ENCODE measurements at places on chromosomes 3 and 15.
A peak's percentile ranks its signal among the peaks of the same experiment; 100 is the strongest.

DNA sequence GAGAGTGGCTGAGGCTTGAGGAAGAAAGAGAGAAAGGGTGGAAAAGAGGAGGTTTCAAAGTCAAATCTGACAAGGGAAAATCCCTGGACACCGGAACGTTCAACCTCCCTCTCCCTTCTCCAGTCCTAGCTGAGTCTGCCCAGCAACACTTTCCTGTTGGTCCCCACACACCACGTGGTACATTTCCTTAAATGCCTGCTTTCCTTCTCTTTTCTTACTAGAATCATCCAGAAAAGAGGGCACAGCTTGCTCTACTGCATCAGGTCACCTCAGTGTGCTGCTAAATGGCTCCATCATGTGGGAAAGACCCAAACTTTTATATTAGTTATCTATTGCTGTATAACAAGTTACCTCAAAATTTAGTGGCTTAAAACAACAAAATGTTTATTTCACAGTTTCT is 181.2 kb downstream of the NECTIN3 start:
- no peak for DNase-seq

GRCh38 chr15:78302579-78303312 is 3.3 kb upstream of the SKIC8 start:
- no peak for DNase-seq

DNA sequence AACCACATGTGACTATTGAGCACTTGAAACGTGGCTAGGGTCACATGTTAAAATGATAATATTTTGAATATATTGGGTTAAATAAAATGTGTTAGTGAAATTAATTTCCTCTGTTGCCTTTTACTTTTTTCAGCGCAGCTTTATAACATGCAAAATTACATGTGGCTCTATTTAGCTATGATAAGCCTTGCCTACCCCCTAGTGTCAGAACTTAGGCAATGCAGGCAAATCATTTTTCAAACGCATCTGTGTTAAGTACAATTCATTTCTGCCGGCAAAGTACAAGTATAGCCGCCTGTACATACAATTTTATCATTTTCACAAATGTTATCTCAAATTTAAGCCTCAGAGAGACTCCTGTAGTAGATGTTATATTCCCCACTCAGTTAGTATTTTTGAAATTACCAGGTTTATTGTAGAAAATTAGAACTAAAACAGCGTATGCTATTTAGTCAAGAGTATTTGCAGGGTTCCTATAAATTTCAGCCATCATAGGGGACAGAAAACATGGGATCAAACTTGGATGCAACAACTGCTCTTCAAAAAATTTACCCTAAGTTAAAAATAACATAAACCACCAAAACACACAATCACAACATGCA is 56.1 kb downstream of the TAFA4 start:
- DNase-seq = peak; percentile 60

DNA sequence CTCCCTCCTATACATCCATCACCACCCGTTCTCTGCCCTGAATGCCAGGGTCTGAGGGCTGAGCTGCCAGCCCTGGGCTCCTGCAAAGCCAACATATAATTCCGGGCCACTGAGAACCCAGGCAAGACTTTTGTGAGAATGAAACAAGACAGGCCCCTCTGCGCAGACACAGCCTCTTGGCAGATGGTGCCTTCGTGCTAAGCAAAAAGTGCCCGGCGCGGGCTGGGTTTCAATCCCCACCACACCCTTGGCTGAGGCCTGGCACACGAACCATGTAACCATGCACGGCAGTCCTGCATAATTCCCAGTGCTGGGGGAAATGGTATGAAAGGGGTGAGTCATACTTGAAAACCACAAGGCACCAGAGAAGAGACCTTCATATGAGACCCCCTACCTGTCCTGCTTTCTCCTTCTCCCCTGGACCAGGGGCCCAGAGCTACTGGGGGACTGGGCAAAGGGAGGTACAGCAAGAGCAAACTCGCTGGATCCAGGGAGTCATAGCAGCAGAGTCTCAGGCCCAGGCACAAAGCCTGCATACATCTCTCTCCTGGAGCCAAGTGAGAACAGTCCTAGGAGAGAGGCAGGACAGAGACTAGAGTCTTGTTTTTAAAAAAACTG is 26.1 kb upstream of the LOXL1 start:
- no peak for DNase-seq

DNA sequence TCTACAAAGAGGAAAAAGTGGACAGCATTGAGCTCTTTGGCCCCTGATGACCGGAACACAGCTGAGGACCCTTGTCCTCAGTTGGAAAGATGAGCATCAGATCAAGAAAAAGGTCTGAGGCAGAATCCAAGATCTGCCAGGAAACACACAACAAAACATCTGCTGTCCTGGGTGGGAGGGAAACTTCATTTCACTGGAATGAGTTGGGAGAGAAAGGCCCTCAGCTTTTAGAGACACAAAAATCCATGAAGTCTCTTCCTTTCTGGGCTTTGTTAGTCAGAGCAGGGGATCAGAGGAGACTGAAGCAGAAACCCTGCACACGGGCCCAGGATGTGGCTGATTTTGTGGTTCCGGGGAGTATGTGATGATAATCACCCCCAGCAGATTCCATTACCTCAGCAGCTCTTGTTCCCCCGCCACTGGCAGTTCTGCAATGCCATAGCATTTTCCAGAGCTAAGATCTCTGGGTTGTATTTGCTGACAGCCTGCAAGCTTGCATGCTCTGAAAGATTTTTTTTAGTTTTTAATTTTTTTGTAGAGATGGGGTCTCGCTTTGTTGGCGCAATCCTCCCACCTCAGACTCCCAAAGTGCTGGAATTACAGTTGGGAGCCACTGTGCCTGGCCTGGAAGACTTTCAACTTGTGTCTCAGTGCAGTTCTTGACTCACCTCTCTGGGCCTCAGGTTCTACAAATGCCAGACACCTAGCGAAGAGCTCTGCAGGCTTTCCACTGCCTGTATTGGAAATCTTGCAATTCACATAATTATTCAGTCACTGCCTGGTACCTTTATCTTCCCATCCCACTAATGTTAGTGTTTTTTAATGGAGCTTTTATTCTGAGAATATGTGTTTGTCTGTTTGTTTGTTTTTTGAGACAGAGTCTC is 5.8 kb upstream of the TATDN2 start:
- DNase-seq = no peak

GRCh38 chr3:134795746-134796280 is 753 bp downstream of the EPHB1 start:
- DNase-seq = no peak

DNA sequence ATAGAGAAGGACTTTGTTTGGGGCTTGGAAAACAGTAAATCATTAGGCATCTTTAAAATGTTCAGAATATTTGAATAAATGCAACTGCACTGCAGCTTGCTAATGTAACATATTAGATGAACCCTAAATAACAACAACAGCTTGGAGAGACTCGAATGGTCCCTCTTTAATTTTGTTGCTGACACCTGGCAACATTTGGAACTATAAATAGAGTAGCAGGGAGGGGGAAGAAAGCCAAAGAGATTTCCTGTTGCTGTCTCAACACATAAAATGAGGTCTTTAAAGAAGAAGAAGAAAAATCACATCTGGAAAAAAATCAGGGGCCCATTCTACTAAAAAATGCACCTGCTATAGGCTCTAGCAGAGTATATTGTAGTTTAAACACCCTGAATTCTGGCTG is 49.9 kb upstream of the DPPA4 start:
- DNase-seq = no peak

GRCh38 chr3:16338999-16339398 is 74.0 kb downstream of the OXNAD1 start:
- no peak for DNase-seq

DNA sequence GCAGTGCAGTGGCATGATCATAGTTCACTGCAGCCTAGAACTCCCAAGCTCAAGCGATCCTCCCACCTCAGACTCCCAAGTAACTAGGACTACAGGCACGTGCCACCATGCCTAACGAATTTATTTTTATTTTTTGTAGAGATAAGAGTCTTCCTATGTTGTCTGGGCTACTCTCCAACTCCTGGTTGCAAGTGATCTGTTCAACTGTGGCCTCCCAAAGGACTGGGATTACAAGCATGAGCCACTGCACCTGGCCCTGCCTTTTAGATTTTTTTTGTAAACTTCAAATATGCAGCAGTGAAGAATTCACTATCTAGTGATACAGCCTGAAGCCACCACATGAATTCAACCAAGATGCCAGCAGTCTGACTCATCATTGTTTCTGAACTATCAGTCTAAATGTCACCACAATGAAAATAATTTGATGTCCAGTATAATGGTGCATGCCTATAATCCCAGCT is 32.7 kb downstream of the UBXN7 start:
- no peak for DNase-seq

DNA sequence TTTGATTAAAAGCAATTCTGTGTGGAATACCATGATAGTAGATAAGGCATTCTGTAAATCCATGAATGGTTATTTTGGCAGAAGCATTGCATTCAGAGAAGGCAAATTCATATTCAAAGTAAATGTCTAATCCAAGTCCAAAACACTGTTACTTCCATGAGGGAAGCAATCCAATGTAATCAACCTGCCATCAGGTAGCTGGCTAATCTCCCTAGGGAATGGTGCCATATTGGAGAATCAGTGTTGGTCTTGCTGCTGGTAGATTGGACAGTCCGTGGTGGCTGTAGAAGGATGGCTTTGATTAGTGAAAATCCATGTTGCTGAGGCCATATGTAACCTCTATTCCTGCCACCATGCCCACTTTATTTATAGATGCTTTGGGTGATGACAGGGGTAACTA is 72.1 kb upstream of the TNIK start:
- no peak for DNase-seq

DNA sequence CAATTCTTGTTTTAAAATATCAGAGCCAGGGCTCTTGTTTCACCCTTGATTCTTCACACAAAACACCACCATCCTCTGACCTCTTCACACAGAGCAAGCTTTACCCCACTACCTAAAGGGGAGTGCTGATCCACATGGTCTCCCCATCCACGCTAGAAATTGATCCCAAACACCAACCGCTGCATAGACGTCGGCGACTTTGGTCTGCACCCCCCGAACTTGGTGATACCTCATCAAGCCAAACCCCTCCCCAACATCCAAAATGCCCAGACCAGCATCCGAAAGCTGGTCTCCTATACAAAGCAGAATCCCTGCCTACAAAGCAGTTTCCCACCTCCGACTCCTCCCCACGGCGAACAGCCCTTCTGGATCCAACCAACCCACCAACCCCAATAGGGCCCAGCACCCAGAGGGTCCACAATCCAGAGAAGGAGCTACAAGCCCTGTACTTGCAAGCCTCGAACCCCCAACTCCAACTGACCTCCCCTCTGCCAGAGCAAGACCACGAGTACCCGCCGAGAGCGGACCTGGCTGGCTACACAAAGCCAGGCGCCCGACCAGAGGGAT is 25.8 kb upstream of the MTHFS start:
- DNase-seq = no peak

- DNase-seq = no peak
Observed at GRCh38 chr3:105157766-105158085, 209.0 kb upstream of the ALCAM start.

DNA sequence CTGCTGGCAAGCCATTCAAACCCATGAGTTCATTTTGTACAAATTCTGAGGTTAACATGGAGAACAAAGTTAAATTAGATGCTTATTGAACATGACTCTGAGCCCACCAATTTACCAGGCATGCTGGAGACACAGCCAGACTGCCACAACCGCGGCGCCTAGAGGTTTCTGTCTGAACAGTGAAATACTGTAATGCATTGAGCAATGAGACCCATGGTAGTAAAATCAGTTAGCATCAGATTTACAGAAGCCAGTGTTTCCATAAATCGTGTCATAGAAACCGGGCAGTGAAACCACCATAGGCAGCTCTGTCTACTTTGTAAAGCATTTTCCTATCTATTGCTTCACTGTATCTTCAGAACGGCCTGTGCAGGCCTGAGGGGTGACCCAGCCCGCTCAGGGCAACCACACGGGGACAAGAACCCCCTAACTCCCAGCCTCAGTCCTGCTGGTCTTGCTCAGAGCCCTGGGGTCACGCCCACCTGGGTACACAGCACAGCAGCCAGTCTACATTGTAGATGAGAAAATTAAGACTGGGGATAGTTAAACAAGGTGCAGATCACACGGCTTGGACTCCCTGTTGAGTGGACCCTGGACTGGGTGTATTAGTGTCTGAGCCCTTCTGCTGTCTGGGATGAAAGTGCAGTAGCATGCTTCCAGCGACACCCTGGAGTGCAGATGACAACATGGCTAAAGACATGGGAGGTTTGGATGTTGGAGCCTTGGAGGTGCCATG is 44.2 kb downstream of the MGLL start:
- DNase-seq = no peak

GRCh38 chr3:174436367-174436766 is 422.8 kb upstream of the NAALADL2 start:
- DNase-seq = no peak

- no peak for DNase-seq
Observed at GRCh38 chr15:63276342-63277037, 915 bp upstream of the APH1B start.

DNA sequence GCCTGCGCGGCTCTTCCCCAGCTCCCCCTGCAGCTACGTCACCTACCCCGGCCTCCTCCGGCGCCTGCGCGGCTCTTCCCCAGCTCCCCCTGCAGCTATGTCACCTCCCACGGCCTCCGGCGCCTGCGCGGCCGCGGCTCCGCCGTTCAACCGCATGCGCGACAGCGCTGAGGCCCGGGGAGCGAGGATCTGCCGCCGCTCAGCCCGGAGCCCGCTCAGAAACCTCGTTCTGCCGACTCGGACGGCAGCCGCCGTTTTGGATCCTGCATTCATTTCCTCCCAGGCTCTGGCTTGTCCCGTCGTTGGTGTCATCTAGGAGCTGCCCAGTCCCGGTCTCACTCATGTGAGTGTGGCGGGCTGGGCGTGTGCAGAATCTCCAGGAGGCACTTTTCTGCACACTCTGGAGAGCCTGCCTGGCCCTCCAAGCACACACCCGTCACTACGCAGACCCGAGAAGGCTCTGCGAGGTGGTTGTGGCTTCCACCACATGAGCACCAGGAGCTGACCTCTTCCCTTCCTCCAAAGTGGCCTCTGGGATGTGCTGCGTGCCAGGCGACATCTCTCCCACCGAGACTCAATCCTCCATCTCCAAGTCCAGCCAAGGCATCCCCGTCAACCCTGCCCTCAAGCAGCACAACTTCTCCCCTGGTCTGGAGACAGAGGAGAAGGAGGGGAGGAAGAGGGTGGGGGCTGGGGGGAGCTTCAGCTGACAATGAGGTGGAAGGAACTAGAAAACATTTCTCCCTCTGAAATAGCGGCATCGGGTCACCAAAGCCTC is 165.3 kb downstream of the CHSY1 start:
- DNase-seq = no peak

DNA sequence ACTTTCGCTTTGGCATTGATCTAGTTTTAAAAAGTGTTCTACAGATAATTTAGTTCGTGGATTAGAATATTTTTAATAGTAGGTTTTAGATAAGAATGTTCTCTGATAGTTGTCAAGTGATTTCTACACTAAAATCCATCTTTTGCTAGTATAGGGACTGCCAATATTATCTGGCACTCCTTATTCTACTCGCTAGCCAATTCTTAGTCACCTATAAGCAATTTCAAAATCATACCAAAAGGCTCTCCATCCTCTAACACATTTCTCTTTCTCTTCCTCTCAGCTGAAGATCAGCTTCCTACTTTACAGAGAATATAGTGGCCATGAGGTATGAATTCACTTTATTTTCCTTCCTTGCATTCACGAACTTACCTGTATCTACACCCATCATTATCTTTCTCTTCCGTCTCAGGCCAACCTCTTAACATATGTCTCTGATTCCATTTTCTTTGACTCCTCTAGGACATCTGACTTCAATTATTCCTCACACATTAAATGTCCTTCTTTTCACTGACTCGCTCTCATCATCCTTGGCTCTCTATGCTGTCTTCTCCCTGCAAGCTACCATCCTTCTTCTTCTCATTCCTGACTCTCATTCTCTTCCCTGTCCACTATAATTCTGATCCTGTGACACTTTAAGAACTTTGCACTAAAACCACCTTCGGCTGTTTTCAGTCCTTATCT is 35.5 kb downstream of the C3orf80 start:
- DNase-seq = no peak

- no peak for DNase-seq
Observed at GRCh38 chr15:78564743-78565096, 600 bp upstream of the CHRNA5 start.
